IMR-90 (cell line): ENCODE measurements at places on chromosomes 16 and 17. TPM values are rescaled to one million over a fixed set of nuclear protein-coding genes. Genes with fewer than 3 reads are reported as not detected.

DNA sequence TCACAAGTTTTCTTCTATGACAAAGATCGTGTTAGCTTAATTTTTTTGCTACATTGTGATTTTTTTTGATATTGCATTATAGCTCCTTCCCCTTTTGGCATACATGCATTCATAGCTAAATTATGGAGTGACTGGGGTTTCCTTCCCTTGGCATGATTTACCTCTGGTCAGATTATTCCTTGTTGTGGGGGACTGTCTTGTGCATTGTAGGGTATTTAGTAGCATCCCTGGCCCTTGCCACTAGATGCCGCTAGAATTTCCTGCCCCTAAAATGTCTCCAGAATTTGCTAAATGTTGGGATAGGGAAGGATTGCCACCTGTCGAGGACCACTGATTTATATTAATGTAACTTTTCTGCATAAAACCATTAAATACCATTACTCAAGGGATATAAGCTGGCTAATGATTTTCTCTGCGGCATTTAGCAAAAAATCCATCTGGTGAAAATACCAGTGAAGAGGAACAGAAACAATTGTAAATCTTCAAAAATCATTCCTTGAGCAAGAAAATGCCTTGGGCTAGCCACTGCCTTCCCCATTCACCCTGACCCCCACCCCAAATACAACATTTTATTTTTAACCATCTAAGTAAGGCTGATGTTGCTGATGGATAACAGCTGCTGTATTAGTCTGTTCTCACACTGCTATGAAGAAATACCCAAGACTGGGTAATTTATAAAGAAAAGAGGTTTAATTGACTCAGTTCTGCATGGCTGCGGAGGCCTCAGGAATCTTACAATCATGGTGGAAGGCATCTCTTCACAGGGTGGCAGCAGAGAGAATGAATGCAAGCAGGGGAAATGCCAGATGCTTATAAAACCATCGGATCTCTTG is 195.2 kb downstream of the MAP2K6 start:
- no peaks in the 10 kb centered on the region for H3K27me3 ChIP-seq
- no peaks in the 10 kb centered on the region for H3K36me3 ChIP-seq
- H3K27ac ChIP-seq = peak overlapping the region; percentile 97
- no peak overlapping the region for H3K4me3 ChIP-seq
- DNase-seq = peak; percentile 55
- H3K4me1 ChIP-seq = peaks cover 18% of the 10 kb centered on the region

- DNase-seq = no peak
- H3K4me1 ChIP-seq = no peaks in the 10 kb centered on the region
- peaks cover 2% of the 10 kb centered on the region; the same call in 1 of the 2 replicates for H3K27me3 ChIP-seq
Observed at GRCh38 chr16:17529982-17530760, 59.4 kb upstream of the XYLT1 start.

GRCh38 chr17:74417178-74418045 is 14.5 kb upstream of the GPRC5C start:
- no peak overlapping the region for H3K27ac ChIP-seq
- no peaks in the 10 kb centered on the region for H3K36me3 ChIP-seq
- H3K27me3 ChIP-seq = no peaks in the 10 kb centered on the region
- no peak overlapping the region for H3K4me3 ChIP-seq

DNA sequence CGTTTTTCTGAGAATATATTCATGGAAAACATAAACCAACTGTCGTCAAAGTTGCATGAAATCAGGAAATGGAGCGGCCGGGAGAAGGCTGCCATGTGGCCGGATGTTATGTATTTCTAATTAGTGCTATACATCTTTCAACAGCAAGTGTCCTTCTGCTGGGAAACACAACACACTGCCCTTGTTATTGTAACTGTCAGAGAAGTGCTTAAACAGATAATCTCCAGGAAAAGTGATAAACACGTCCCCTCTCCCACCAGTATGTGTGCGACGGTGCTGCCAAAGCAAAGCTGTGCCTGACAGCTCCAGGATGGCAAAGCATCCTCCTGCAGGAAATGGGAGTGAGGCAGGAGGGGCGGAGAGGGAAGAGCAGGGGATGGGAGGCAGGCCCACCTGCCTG is 111.8 kb downstream of the SMG6 start:
- H3K36me3 ChIP-seq = peaks cover 17% of the 10 kb centered on the region; the same call in 1 of the 2 replicates
- H3K4me1 ChIP-seq = peaks cover 16% of the 10 kb centered on the region
- H3K4me3 ChIP-seq = no peak overlapping the region

DNA sequence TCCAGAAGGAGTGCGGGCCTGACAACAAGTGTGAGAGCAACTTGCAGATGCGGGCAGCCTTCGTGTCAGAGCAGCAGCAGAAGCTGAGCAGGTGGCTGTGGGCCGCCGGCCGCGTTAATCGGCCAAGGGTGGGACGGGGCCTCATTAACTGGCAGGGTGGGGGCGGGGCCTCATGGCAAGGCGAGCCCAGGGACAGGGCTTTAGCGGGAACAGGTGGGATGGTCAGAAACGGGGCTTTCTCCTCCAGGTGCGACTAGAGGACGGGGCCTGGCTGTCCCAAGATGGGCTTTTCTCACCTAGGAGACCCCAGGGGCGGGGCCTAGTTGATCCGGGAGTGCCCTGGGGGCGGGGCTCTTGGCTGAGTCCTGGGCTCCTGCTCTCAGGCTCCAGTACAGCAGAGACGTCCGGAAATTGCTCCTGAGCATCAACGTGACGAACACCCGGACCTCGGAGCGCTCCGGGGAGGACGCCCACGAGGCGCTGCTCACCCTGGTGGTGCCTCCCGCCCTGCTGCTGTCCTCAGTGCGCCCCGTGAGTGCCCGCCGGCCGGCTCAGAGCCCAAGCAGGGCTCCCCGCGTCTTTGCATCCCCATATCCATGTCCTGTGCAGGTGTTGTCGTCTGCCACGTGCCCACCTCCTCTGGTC is 18.4 kb upstream of the PDK2 start:
- H3K27me3 ChIP-seq = no peaks in the 10 kb centered on the region
- peaks cover 78% of the 10 kb centered on the region for H3K36me3 ChIP-seq
- no peaks in the 10 kb centered on the region for H3K4me1 ChIP-seq
- DNase-seq = no peak

- no peak overlapping the region for H3K27ac ChIP-seq
- peaks cover 2% of the 10 kb centered on the region for H3K36me3 ChIP-seq
- H3K27me3 ChIP-seq = no peaks in the 10 kb centered on the region
- H3K4me1 ChIP-seq = peaks cover 21% of the 10 kb centered on the region
- no peak for DNase-seq
Observed at GRCh38 chr16:48534601-48535340, 75.2 kb downstream of the N4BP1 start.

DNA sequence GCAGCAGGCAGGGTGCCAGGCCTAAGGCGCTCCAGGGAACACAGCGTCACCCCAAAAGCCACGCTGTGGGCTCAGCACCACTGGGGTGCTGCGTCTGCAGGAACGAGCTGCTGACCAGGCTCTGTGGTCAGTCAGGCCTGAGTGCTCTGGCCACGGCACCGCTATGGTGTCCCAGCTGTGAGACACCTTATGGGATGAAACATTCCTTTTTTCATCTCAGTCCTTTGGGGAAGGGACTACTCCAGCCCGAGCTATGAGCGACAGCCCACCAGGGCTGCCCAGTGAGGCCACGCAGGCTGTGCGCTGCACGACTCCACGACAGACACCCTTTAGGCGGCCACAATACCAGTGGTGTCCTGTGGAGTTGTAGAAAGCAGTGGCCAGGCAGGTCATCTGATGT is 11.1 kb downstream of the MGAT5B start:
- H3K4me1 ChIP-seq = no peaks in the 10 kb centered on the region; the same call in 1 of the 2 replicates
- H3K4me3 ChIP-seq = no peak overlapping the region
- no peaks in the 10 kb centered on the region for H3K36me3 ChIP-seq
- DNase-seq = no peak
- peaks cover 26% of the 10 kb centered on the region for H3K27me3 ChIP-seq

DNA sequence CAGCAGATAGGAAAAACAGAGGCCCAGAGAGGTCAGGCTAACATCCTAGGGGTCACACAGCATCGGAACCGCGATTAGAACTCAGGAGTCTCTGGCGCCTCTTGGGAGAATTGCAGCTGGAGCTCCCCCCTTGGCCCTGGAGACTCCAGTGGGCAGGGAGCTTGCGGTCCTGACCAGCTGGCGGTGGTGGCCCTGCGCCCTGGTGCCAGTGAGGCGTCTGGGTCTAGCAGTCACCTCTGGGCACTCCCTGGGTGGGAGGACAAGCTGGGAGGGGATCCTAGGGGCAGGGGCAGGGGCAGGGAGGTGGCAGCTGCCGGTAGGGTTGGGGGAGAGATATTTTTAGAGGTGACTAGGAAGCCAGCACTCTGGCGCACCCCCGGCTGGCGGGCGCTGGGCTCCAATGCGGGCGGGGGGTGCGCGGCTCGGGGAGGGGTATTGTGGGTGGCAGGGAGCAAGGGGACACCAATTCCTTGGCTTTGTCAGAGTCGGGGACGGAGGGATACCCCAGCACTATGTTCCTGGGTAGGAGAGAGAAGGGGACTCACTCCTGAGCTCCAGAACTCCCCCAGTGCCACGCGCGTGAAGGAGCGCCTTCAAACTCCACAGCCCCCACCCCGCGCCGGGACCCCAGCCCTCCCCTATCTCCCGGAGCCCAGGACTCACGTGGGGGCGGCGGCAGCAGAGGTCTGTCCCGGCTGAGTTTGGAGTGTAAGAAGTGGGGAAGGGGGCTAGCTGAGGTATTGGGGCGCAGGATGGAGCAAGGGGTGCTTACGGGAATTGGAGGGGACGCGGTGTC is 584 bp downstream of the PHOSPHO1 start:
- H3K4me1 ChIP-seq = no peaks in the 10 kb centered on the region
- no peaks in the 10 kb centered on the region for H3K36me3 ChIP-seq
- H3K27ac ChIP-seq = no peak overlapping the region; the same call in 1 of the 2 replicates
- DNase-seq = no peak

DNA sequence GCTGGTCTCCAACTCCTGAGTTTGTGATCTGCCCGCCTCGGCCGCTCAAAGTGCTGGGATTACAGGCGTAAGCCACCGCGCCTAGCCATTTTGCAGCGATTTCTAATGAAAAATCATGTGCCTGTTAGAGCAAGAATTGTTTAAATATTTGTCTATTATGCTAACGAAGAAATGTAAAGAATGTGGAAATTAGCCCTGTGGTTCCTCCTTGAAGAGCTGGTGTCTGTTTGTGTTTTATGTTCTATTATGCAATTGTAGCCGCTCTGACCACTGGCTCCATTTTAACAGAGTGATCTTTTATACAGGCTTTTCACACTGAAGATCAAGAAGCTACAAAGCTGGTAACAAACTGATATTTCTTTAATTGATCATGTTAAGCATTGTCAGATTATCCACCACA is 217.3 kb downstream of the USP22 start:
- DNase-seq = no peak
- no peak overlapping the region for H3K27ac ChIP-seq
- H3K36me3 ChIP-seq = no peaks in the 10 kb centered on the region
- H3K4me3 ChIP-seq = no peak overlapping the region
- H3K4me1 ChIP-seq = no peaks in the 10 kb centered on the region

DNA sequence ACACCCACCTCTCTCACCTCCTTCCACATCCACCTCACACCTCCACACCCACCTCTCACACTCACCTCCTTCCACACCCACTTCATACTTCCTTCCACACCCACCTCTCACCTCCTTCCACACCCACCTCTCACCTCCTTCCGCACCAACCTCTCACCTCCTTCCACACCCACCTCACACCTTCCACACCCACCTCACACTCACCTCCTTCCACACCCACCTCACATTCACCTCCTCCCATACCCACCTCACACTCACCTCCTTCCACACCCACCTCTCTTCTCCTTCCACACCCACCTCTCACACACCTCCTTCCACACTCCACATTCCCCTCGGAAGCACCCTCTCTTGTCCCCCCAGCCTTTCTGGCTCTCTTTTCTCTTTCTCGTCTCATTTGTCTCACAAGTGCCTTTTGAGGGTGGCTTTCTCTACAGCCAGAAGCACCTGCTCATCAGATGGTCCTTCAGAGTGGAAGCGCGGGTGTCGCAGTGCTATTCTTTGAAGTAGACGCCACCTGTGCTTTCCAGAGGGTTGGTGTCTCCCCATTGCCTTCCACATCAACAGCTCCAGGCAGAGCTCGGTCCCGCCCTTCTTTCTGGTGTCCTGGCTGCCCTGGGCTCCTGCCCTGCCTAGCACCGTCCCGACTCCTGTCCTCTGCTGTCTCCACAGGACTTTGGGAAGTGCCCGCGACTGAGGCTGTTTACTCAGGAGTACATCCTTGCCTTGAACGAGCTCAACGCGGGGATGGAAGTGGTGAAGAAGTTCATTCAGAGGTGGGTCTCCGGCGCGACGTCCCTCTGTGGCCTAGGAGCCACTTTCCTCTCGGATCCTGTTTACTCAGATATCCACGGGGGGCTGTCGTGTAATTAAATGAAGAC is 109.4 kb upstream of the PLCG2 start:
- H3K4me3 ChIP-seq = no peak overlapping the region
- H3K4me1 ChIP-seq = no peaks in the 10 kb centered on the region
- peaks cover 31% of the 10 kb centered on the region for H3K36me3 ChIP-seq
- H3K27ac ChIP-seq = no peak overlapping the region
- DNase-seq = no peak

GRCh38 chr17:44781551-44782325 is 22.9 kb downstream of the ADAM11 start:
- no peaks in the 10 kb centered on the region; the same call in 1 of the 2 replicates for H3K27me3 ChIP-seq
- no peak overlapping the region for H3K27ac ChIP-seq
- H3K36me3 ChIP-seq = no peaks in the 10 kb centered on the region
- DNase-seq = no peak

- H3K36me3 ChIP-seq = no peaks in the 10 kb centered on the region
- no peak for DNase-seq
- peaks cover 4% of the 10 kb centered on the region for H3K4me1 ChIP-seq
- no peak overlapping the region for H3K27ac ChIP-seq
Observed at GRCh38 chr16:28543072-28543471, 4.3 kb upstream of the NUPR1 start.

DNA sequence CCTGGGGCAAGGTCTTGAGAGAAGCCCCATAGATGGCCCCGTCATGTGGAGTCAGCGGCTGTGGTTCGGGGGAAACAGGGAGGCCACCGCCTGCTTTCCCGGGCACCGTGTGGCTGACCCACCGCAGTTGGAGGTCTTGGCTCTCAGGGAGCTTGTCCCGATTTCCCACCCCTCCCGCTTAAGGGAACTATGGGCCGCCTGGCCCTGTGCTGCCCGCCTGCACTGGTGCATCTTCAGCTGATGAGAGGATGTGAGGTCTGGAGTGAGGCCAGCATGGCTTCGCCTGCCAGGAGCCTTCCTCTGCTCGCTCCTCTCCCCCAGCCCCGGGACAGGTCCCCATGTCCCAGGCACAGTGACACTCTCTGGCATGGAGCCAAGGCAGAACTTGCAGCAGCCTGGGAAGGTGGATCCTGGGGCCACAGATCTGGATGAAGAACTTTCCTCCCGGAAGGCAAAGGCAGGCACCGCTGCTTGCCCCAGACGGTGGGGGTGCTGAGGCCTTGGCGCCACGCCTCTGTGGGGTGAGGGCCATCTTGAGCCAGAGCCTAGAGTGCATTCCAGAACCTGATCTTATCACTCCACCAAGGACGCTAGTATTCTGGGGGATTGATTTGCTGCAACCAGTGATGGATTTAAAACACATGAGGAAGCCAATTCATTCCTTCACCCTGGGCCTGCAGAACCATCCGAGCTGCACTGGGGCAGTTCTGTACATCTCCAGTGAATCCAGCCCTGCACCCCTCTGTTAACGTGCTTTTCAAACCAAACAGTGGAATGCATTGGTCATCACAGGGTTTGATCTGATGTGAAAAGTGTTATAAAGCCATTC is 178.6 kb upstream of the TNRC6C start:
- H3K4me3 ChIP-seq = no peak overlapping the region
- no peak overlapping the region for H3K27ac ChIP-seq
- H3K27me3 ChIP-seq = peaks cover 36% of the 10 kb centered on the region

ZG16 gene
- not detected in 2 replicates for total RNA-seq

CMTR2 gene
- 21.9 and 33.6 TPM in 2 replicates for total RNA-seq

KRTAP1-5 gene
- 33.1 and 34.8 TPM in 2 replicates for total RNA-seq

ADAD2 gene
- total RNA-seq = not detected in 2 replicates

KRTAP2-1 gene
- not detected in 2 replicates for total RNA-seq

TRAP1 gene
- total RNA-seq = 137 and 145 TPM in 2 replicates

HS3ST3A1 gene
- 7.5 and 9.0 TPM in 2 replicates for total RNA-seq

CCR7 gene
- 0.28 and 0.36 TPM in 2 replicates for total RNA-seq

MT3 gene
- not detected in 2 replicates for total RNA-seq

KRTAP4-4 gene
- not detected in 2 replicates for total RNA-seq

WNT3 gene
- 0.56 and 0.72 TPM in 2 replicates for total RNA-seq

EPX gene
- total RNA-seq = not detected in 2 replicates
